Hindlimb muscle (tissue), 1 donor: ENCODE measurements at places on chromosomes 6 and 20. TPM values are rescaled to one million over a fixed set of nuclear protein-coding genes. Genes with fewer than 3 reads are reported as not detected.

- DNase-seq = no peak
Measured at GRCh38 chr6:167100241-167100674, 22.6 kb upstream of the CCR6 start.

DNA sequence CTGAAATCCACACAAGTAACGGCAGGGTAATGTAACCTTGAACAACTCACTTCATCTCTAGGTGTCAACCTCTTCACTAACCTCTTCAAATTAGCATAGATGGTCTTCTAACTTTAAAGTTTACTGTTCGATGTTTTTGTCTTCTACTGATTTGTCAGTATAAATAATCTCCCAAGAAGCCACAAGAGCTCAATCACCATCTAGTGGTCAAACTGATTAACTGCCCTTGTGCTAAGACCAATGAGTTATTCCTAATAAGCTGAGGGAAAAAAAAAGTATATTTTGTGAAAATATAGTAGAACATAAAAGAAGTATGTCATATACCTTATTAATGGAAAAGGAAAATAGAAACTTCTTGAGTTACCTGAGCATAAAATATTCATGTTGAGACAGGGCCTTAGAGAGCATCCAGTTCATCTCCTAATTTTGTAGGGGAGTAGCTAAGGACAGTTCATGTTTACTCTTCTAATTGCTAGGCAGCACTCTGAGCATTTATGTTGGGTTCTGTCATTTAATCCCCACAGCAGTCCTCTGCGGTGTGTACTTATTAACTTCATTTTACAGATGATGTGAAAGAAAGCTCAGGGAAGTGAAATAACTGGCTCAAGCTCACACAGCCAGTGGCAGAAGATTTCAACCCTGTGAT is 317.1 kb downstream of the ESR1 start:
- DNase-seq = no peak

DNA sequence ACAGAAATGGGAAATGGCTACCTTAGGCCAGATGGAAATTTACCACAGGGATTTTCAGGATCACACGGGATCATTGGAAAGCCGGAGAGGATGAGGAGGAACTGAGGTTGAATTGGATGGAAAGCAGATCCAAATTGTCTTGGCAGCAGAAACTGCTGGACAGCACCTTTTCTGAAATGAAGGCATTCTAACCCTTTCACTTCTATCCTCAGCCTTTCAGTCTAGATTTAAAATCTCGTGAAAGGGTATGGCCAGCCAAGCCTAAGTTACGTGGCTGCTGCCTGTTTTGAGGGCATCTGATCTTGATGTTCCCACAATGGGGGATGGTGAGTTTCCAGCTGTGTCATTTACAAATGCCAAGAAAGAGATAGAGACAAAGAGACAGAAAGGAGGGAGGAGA is 358.2 kb downstream of the KIF16B start:
- DNase-seq = no peak

GRCh38 chr6:130381459-130382380 is 15.9 kb downstream of the TMEM200A start:
- no peak for DNase-seq

GRCh38 chr20:53774461-53775203 is 181.0 kb upstream of the ZNF217 start:
- DNase-seq = peak; percentile 62

- no peak for DNase-seq
Measured at GRCh38 chr6:3755637-3756545, 4.4 kb upstream of the PXDC1 start.

- no peak for DNase-seq
Measured at GRCh38 chr6:109720311-109720710, 29.2 kb downstream of the FIG4 start.

GRCh38 chr6:117592983-117593759 is 9.1 kb downstream of the GOPC start:
- no peak for DNase-seq

DNA sequence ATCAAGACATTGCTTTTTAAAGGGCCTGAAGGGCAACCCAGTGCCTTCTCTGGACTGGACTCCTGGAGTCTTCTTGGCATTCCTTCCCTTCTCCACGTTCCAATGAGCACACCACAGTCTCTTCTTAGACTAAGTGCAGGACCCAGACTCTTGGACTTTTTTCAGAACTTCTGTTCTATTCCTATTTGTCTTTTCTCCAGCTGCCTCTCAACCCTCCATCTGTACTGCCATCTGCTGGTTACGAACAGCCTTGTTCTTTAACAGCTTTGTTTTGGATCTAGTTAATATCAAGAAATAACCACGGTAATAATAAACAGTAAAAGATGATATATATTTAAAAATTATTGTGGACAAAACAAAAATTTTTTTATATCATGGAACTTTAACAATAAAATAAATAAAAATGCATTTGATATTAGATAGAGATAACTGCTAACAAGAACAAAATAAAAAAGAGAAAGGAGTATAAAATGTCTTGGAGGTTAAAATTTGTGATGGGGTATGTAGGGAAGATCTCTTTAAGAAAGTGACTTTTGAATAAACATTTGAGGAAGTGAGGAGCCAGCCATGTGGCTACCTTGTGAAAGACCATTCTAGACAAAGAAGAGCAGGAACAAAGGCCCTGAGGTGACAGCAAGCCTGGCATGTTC is 105.1 kb upstream of the HCRTR2 start:
- DNase-seq = peak; percentile 26

GRCh38 chr20:20752712-20753111 is 40.3 kb upstream of the RALGAPA2 start:
- DNase-seq = no peak

GRCh38 chr6:23447731-23448130 is 678.3 kb upstream of the NRSN1 start:
- DNase-seq = no peak

- no peak for DNase-seq
Measured at GRCh38 chr6:144474904-144475303, 189.8 kb downstream of the UTRN start.

DNA sequence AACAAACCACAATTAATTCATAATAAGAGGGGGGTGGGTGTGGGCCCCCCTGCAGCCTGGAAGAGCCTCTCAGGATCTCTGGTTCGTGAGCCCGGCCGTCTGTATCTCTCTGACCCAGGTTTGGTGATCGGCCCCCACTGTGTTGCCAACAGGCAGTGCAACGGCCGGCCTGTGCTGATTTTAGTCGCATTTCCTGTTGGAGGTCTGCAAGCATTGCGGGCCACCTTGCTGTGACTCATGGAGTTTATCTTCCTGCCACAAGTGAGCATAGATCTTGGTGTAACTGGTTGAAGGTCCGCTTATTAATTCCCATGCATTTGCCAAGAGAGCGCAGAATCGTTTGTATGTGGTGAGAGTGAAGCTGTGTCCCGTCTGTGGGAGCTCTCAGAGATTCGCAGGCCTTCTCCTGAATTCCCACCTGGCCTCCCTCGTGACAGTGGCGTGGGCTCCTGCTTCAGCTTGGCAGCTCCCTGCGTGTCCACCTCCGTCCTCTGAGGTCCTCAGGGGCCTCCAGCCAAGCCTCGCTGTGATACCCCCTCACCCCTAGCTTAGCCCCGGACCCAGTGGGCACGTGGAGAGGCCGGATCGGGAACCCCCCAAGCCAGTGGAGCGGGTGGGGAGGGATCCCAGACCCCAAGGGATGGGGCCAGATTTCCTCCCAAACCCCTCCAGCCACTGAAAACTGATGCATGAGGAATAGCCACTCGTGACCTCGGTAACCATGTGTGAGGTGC is 269.8 kb downstream of the CDH4 start:
- DNase-seq = no peak

GRCh38 chr6:23823421-23823820 is 302.6 kb upstream of the NRSN1 start:
- DNase-seq = no peak

- no peak for DNase-seq
Measured at GRCh38 chr20:49786668-49787370, 25.8 kb upstream of the SLC9A8 start.

DNA sequence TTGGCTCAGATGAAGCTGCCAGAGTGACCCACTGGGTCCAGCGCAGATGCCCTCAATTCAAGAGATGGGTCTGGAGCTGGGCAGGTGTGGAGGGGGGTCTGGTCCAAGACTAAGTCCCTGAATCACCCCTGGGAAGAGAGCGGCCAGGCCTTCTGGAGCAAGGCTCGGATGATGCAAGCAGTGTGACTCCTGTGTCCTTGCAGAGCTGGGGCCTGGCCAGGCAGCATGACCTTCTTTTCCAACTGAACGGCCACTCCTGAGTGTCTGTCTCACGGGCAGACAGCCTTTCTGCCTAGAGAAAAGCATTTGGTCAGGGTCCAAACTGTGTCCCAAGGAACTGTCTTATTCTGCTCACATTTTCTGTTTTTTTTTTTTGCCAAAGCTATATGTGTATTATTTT is 42.6 kb upstream of the FNDC1 start:
- no peak for DNase-seq

DNA sequence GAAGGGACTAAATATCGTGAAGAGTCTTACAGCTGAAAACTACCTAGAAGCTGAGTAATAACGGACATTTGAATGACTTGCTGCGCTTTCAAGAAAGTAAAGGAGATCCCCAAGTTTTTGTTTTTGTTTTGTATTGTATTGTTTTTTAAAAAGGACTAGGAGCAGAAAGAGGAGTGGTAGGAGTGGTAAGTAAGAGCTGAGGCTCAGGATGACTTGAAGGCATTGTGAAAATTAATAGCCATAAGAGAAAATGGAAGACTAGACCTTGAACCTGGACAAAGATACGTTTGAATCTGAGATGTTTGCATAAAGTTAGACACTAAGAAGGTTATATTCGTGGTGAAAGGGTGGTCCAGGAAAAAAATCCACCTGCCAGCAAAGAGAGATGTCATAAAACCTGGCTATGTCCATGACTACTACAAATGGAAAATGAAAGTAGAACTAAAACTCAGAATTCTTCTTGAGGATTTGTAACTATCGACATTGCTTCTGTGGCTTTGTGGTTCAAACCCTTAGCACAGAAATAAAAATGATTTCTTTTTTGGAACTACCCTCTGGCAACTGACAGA is 824.8 kb upstream of the FLRT3 start:
- no peak for DNase-seq

GRCh38 chr20:47249913-47250312 is 106.6 kb downstream of the ZMYND8 start:
- DNase-seq = no peak

DNA sequence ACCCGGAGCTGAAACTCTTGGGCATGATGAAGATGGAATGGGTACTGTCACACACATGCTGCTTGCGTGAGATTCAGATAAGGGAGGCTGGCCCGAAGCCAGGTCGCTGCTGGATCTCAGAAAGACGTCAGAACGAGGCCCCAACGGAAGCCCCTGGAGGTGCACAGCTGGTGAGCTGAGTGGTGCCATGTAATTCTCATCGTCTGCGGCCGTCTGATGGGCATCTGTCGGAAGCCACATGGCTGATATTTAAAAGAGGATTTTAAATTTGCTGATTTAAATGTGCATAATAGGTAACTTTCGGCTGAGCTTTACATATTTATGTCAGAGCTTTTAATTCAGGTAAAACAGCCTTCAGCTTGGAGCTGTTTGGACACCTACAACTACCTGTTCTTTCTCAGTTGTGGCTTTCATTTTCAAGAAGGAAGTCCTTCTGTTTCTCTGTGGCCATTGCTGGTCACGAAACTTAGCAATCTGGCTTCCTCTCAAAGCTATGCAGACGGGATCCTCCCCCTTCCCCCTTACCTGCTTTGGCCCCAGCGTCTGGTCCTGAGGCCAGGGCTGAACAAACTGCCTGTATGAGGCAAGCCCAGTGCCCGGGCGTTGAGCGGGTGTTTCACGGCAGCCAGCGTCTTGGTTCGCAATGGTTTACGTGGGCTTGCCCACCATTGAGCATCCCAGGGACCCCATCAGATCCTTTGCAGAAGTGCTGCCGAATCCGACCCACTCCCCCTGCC is 9.2 kb downstream of the SLCO4A1 start:
- no peak for DNase-seq

GSTA2 gene
- not detected for polyA plus RNA-seq

HMGCLL1 gene
- polyA plus RNA-seq = 7.3 TPM

MAP7 gene
- polyA plus RNA-seq = 0.45 TPM

DAAM2 gene
- 43.2 TPM for polyA plus RNA-seq

ACOT13 gene
- 16.2 TPM for polyA plus RNA-seq

ID4 gene
- polyA plus RNA-seq = 3.2 TPM

NKAIN4 gene
- polyA plus RNA-seq = 53.5 TPM

WFDC13 gene
- polyA plus RNA-seq = not detected
